AML-193 (cell line): ENCODE measurements at places on chromosomes 3 and 15.
A peak's percentile ranks its signal among the peaks of the same experiment; 100 is the strongest.

DNA sequence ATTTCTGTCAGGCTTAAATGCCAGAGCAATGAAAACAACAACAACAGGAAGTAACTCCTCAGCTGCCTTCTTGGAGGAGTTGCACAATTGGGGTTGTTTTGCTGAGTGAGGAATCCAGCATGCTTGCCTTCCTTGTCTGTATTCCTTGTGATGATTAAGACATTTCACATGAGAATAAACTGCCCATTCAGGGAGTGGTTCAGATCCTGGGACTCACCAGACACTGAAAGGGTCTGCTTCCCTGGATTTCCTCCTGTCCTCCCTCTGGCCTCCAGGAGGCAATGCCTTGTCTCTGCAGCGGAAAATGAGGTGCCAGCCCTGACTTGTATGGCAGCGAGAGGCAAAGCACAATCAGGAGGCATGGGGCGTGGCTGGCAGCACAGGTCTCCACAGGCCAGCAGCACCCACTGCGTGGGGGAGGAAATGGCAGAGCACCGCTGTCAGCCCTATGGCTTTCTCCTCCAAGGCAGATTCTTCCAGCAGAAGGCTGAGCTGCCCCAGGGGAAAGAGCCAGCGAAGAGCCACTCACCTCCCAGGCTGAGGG lies 41.5 kb downstream of the RBP2 start:
- no peak for DNase-seq

GRCh38 chr3:168467115-168467714 lies 371.5 kb upstream of the GOLIM4 start:
- DNase-seq: no peak

- no peak for DNase-seq
These were observed 124.7 kb downstream of the PLOD2 start for GRCh38 chr3:146036281-146036680.

DNA sequence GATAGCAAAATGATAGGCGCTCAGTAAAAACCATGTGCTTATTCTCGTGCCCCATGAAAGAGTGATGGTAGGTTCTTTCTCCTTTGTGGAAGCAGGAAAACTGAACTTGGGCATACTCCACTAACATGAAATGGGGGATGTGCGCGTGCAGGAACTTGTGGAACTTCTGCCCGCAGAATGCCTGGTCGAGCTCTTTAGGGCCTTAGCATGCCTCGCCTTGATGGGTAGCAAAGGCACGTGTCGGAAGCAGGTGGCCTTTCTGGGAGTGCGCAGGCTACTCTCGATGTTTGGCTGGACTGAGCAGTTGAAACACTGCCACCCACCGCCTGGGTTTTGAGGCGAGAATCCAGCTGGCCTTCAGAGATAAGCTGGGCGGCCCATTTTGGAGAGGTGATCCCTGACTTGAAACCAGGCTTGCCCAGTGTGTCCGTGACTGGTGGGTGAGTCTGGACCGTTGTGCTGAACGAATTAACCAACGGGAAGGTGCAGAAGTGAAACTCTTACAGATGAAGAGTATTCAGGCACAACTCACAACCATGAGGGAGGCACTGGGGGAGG lies 842 bp downstream of the PCCB start:
- peak; percentile 69 for DNase-seq

GRCh38 chr3:101803173-101803782 lies 24.3 kb downstream of the NXPE3 start:
- peak; percentile 88 for DNase-seq

GRCh38 chr15:59205839-59206622 lies 612 bp upstream of the LDHAL6B start:
- no peak for DNase-seq

- DNase-seq: no peak
These were observed 114.4 kb downstream of the LPP start for GRCh38 chr3:188268336-188268735.

GRCh38 chr3:55471522-55472280 lies 15.4 kb downstream of the WNT5A start:
- no peak for DNase-seq

DNA sequence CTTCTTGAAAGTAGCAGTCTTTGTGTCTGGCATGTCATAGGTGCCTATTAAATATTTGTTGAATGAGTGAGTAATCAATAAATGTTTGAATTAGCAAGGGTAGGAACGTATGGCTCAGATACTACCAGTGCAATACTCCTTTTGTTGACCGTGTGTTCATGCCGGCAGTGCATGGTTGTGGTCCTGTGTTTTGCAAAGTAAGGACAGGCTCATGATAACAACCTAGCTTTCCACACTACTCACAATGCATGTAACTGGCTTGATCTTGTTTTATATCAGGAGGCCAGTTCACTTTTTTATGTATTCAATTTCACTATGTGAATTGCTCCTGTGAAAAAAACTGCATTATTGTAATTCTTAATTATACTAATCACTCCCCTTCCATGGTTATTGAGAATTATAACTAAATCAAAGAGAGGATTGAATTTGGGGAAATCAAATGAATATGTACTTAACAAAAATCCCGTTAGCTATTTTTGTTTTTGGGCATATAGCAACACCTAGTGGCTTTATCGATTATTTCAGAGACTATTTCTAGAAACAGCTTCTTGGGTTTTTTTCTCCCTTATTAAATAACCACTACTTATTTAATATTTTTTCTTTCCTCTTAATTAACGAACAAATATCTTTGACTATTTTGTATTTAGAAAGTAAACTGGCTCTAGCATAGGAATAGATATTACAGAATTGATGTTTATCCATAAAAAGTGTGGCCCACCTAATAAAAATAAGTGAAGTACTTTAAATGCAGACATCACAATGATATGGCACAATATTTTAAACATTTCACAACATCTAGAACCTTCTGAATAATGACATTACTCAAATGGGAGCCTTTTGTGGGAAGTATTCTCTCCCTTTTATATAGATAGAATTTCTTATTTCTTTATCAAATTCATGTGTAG lies 218.5 kb downstream of the BBX start:
- peak; percentile 41 for DNase-seq

DNA sequence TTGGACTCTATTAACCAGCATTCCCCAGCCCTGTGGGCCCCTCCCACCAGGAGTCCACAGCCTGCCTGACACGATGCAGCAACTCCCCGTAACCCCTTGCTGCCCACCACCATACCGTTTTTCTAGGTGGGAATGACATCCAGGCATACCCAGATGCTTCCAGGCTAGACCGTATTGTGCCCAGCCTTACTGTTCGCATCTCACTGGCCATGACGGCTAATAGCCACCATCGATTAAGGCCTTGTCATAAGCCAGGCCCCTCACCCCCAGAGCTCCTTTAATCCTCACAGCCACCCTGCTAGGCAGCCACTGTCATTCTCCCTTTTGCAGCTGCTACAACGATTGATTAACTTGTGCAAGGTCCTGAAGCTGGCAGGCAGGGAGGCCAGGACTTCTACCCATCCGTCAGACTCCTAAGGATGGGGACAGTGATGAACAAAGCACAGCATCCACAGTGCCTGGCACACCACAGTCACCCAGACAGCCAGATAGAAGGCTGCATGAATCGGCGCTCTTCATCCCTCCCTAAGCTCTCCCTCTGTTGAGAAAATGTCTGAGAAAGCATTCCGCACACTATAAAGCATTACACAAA lies 60.0 kb upstream of the FLNB start:
- no peak for DNase-seq

GRCh38 chr3:178352326-178353005 lies 183.8 kb upstream of the KCNMB2 start:
- DNase-seq: no peak

DNA sequence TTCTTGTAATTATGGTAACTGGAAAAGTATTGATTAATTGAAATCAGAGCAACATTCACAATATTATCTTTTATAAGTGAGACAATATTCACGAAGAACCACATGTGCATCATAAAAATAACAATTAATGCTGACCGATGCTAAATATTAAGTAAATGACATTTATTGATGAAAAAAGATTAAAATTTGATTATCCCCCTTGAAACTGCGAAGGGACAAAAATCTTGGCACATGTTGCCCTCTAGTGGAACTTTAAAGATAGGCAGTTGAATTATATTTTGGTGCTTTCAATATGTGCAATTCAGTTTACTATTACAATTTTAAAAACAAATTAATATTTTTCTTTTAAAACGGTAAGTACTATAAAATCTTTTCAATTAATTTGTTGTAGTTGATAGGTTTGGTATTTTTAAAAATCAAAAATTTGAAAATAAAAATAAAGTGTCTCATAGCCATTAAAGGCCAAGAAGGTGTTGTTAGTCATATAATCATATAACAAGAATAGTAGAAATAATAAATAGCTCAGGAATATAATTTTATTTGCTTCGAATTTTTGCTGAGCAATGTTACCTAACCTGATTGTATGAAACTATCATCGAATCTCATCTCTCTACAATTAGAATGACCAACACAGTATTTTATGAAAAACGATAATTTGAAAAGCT lies 270.2 kb downstream of the ROBO1 start:
- peak; percentile 60 for DNase-seq

GRCh38 chr3:181700168-181701087 lies 11.3 kb upstream of the SOX2 start:
- DNase-seq: peak; percentile 84

DNA sequence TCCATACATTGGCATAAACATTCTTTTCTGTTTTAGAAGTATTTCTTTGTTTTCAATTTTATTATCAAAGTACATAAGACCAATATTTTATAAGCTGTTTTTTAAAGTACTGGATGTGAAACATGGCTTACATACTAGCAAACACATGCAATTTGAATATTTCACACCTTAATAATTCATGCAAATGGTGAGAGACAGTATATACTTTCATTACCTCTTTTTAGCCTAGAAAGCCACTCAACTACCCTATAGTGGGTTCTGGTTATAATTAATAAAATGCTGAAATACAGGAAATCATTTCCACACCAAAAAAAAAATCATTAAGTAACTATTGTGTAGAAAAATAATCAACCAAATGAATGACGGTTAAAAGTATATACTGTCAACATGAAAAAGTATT lies 38.5 kb upstream of the MELTF start:
- no peak for DNase-seq

- no peak for DNase-seq
These were observed 515.2 kb upstream of the CCDC54 start for GRCh38 chr3:106862067-106862466.

DNA sequence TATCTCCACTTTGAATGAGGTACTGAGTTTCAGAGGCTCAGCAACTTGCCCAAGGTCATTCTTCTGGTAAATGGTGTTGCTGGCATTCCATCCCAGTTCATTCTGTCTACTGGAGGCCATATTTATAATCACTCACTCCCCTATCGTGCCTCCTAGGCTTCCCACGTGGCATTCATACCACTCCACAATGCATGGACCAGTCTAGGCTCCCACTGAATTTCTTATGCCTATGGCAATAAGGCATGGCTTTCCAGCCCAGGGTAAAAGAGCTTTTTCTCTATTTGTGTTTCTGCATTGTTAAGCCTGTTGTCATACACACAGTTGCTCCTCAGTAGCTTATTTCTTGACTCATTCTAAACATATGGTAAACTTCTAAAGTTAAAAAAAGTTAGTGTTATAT lies 19.9 kb downstream of the BBX start:
- no peak for DNase-seq

- DNase-seq: no peak
These were observed 11.1 kb downstream of the SLC27A2 start for GRCh38 chr15:50192926-50193620.

GRCh38 chr3:129658110-129658843 lies 51.8 kb upstream of the PLXND1 start:
- no peak for DNase-seq

DNA sequence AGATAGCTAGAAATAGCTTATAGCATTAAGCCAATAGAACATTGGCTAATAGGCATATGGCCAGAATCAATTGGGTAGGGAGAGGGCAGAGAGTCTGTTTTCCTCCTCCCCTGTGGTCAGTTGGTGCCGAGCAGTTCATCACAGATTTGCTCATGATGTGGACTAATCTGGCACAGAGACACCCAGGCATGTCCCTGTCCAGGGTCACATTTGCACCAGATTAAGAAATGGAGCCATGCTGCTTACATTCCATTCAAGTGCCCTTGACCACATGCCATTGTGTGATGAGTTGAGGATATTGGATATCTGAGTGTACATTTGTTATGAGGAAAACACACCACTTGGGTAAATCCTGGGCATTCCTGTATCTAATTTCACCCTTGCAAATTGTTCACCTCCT lies 53.4 kb downstream of the USP13 start:
- no peak for DNase-seq

- no peak for DNase-seq
These were observed 308.6 kb downstream of the CLSTN2 start for GRCh38 chr3:140243575-140243974.

- DNase-seq: no peak
These were observed 67.5 kb downstream of the PROS1 start for GRCh38 chr3:93906245-93906644.

DNA sequence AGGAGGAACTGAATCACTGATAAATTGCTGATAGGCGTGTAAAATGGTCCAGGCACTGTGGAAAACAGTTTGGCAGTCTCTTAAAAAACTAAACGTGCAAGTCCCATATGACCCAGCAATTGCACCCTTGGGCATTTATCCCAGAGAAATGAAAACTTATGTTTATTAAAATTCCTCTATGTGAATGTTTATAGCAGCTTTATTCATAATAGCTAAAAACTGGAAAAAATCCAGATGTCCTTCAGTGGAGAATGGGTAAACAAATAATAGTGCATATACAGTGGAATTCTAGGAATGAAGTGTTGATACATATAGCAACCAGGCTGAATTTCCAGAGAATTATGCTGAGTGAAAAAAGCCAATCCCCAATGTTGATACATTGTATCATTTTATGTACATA lies 482.2 kb upstream of the PDZRN3 start:
- no peak for DNase-seq

- no peak for DNase-seq
These were observed 363.4 kb upstream of the LRRC3B start for GRCh38 chr3:26259176-26259575.

GRCh38 chr3:127717357-127718244 lies 44.8 kb downstream of the ABTB1 start:
- no peak for DNase-seq

DNA sequence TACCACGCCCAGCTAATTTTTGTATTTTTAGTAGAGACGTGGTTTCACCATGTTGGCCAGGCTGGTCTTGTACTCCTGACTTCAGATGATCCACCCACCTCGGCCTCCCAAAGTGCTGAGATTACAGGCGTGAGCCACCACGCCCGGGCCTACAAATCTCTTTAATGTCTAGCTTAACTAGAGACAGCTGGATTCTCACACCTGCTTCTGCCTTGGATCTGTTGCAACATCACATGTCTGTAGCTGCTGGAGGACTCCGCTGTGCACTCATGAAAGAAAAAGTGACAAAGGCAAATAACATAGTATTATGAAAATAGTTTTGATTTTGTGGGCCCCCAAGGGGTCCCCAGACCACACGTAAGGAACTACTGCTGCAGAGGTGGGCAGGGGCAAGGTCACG lies 85.9 kb downstream of the NCEH1 start:
- DNase-seq: no peak

GRCh38 chr3:126731044-126731443 lies 27.0 kb downstream of the CHCHD6 start:
- peak; percentile 37 for DNase-seq

DNA sequence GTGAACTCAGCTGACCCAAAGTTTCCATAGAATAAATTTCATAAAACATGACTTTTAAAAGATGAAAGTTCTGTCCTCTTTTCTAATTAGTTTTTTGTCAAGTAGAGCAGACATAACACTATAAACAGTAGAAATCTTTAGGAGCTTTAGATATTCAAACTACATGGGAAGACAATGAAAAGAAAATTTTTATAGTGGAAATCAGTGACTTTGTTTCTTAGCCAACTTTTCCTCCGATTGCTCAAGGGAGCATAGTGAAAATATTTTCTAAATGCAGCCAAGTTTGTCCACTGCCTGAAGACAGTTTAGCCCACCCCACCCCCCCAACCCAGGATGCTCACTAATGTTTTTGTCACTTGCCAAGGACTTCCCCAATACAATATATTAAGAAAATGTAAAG lies 114.9 kb downstream of the PLD1 start:
- DNase-seq: no peak
